ENCODE measurements at places on chromosomes 3 and 15.

GRCh38 chr3:171435143-171435542 is 25.1 kb downstream of the TNIK start:
- no peak for DNase-seq

GRCh38 chr3:187743195-187744141 is 1.8 kb downstream of the BCL6 start:
- DNase-seq = no peak

GRCh38 chr3:103389356-103389755 is 954.5 kb downstream of the ZPLD1 start:
- no peak for DNase-seq

DNA sequence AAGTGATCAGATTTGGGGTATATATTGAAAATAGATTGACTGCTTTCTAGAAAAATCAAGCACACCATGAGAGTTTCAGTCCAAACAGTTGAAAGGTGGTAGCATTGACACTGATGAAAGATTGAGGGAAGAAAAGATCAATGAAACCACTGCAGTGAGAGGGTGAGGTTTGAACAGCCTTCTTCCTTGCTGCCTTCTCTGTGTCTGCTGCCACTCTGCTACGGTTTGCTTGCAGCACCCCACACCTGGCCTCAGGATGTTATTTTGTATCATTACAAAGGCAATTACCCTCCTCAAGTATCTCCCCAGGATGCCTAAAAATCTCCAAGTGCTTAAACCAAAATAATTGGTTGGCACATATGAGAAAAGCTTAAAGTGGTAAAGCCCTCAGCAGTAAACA is 683.6 kb upstream of the ARPP21 start:
- DNase-seq = no peak

DNA sequence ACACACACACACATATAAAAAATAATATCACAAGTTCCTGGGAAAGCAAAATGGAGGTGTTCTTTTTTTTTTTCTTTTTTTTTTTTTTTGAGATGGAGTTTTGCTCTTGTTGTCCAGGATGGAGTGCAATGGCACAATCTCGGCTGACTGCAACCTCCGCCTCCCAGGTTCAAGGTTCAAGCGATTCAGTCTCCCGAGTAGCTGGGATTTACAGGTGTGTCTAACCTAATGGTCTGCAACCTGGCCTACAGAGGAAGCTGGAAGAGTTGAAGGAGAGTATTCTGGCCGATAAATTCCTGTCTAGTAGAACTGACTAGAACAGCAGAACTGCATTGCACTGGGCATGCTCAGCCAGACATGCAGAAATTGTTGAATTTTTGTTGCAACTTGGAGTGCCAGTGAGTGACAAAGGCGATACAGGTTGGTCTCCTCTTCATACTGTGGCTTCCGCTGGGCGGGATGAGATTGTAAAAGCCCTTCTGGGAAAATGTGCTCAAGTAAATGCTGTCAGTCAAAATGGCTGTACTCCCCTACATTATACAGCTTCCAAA is 22.4 kb upstream of the EIF4A2 start:
- DNase-seq = no peak

- peak; percentile 40 for DNase-seq
These were observed 68.9 kb downstream of the SMAD3 start for GRCh38 chr15:67134067-67134838.

GRCh38 chr3:128748557-128748956 is 22.6 kb downstream of the RAB7A start:
- no peak for DNase-seq

DNA sequence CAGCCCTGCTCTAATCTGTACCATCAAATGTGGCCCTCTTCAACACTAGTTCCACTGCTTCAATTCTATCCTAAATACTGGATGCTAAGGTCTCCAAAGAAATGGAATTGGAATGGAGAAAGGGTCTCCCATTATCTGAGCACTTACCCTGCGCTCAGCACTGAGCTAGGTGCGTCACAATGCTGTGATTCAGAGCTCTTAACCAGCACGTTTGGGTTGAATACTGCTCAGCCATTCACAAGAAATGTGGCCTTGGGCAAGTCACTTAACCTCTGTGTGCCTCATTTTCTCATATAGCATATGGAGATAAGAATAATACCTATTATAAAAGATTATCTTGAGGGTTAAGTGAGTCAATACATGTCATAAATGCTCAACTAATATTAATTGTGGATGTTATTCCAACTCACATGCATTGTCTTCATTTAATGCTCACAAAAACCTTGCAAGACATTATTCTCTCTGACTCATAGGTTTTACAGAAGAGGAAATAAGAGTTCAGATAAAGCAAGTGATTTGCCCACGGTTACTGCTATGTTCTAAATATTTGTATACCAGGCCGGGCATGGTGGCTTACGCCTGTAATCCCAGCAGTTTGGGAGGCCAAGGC is 27.4 kb upstream of the SRGAP3 start:
- no peak for DNase-seq

DNA sequence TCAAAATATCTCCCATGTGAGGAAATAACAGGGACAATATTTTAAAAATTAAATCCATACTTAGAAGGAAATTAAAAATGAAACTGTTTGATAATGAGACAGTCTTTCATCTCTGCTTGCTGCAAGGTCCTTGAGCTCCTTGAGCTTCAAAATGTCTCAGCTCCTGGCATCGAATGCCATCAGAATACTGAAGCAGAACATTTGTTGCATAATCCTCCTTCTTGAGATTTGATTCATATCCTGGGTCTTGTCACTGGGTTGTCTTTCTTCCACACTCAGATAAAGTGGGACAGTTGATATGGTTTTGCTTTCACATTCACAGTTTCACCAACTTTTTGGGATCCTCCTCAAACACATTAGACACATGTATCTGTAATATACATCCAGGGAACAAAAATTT is 27.8 kb downstream of the COL8A1 start:
- no peak for DNase-seq

GRCh38 chr3:141546081-141546480 is 59.3 kb downstream of the RASA2 start:
- no peak for DNase-seq

DNA sequence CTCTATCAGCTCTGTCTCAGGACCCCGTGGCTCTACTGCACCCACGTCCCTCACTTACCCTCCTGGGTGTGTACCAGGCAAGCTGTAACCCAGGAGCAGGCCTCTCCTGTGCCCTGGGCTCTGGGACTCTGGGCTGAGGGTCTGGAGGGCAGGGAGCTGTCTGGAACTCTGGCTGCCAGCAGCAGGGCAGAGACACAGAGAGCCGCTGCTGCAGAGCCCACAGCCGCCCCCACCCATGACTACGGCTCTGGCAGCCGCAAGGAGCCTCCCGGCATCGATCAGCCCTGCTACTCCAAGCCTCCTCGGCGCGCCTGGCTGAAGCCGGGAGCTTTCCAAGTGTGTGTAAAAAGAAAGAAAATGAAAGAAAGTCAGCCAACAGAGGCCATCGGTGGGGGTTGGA is 103.7 kb upstream of the ATP2B2 start:
- DNase-seq = no peak

DNA sequence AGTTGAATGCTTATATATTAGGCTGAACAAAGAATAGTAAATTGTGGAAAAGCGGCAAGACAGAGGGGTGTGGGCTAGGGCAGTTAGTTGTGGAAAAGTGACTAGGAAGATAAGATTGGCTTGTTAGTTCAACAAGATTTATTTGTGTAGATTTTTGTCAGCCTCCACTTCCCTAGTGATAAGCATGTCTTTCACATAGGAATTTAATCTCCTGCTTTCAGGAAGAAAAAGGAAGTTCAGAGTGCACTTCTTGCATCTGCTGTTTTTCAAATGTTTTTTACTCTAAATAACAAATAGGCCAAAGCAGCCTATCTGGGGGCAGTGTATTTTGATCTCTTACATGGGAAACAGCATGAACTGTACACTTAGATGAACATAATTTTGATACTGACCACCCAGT is 919.9 kb downstream of the NAALADL2 start:
- no peak for DNase-seq

DNA sequence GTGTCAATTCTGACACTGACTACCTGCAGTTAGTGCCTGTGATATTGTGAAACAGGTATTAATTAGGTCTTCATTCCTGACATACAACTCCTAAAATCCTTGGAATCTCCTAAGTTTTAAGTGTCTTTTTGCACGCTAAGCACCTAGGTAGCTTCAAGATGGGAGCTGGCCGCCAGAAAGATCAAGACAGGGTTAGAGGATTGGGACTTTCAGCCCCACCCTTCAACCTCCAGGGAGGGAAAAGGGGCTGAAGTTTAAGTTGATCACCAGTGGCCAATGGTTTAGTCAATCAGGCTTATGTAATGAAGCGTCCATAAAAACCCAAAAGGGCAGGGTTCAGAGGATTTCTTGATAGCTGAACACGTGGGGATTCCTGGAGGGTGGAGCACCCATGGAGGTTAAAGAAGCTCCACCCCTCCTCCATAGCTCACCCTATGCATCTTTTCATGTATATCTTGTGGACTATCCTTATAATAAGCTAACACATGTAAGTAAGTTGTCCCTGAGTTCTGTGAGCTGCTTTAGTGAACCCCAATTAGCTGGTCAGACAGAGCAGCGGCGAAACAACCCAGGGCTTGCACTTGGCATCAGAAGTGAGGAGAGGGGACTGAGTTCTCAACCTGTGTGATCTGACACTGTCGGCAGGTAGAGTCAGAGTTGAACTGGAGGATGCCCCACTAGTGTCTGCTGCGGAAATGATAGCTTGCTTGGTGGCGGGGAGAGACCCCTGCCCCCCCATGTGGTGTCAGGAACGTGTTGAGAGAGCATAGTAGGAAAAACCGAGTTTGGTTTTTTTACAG is 12.8 kb upstream of the SRP14 start:
- no peak for DNase-seq

DNA sequence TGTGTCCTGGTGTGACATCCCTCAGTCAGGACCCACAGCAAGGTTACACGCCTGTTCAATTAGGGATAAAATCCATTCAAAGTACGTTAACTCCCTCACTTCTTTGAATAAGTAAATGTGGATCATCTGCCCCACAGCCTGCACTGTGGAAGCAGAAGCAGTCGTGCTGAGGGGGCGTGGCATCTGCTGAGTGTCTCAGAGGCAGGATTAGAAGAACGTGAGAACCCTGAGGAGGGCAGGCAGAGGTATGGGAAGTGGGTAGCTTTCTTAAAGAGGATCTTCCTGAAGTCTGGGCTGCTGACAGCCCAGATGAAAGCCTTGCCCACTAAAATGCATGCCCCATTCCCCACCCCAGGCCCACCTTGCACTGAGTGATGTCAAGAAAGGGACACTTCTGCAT is 28.5 kb downstream of the CRABP1 start:
- DNase-seq = no peak

DNA sequence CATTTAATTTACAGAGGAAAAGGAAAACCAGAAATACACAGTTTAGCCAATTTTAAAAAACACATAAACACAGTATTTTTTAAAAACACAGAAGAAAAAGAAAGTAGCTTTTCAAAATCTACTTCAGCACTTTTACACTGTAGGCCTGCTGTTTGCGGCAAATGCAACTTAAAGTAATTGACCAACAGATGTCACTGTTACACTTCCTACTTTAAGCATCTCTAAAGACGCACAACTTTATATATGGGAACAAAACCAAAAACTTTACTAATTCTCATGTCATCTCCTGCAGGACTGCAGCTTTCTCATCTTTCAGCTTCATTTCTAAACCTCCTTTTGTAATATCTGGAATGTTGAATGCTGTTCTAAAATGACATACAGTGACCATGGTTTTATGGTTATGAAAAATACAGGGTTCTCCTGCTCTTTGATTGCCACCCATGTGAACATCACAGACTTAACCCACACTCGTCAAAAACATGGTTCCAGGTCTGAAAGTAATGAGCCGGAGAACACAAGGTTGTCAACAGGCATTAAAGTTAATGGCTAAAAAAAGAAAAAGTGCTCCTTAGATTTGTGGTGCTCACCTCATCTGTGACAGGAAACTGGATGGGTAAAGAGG is 107.9 kb downstream of the FMN1 start:
- no peak for DNase-seq

GRCh38 chr3:12395349-12396012 is 88.8 kb upstream of the TSEN2 start:
- no peak for DNase-seq

DNA sequence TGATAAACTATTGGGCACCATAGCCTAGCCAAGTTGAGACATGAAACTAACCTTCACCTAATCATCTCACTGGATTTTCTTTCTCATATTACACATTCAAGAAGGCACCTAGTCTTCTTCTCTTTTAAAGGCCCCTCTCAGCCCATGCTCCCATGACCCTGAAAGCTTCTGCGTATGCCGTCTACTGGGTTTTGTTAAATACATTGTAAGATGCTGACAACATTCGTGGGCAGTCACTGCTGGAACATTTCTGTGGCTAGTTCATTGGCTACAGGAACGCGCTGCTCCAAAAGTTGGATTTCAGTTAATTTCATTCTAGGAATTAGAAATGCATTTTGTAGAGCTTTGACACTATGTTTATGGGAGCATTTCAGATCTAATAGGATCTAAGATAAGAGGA is 52.3 kb upstream of the CHD2 start:
- DNase-seq = no peak

All from activated CD4-positive, CD25-positive, alpha-beta regulatory T cell treated with anti-CD3 and anti-CD28 coated beads, Interleukin-2, amount 50 U/mL, for 16 hours (primary cell).